ENCODE measurements at places on chromosomes 1 and 21.

- H3K4me3 ChIP-seq: no peak overlapping the region
- H3K36me3 ChIP-seq: no peaks in the 10 kb centered on the region
- peaks cover 12% of the 10 kb centered on the region for H3K27me3 ChIP-seq
- no peaks in the 10 kb centered on the region for H3K4me1 ChIP-seq
- no peak overlapping the region for H3K27ac ChIP-seq
- no peak for DNase-seq
These were observed 204.7 kb upstream of the PROX1 start for GRCh38 chr1:213782941-213783672.

- H3K36me3 ChIP-seq: no peaks in the 10 kb centered on the region
- DNase-seq: no peak
- H3K4me1 ChIP-seq: peaks cover 24% of the 10 kb centered on the region
- peaks cover 19% of the 10 kb centered on the region for H3K27me3 ChIP-seq
- H3K4me3 ChIP-seq: no peak overlapping the region
These were observed 143.3 kb upstream of the JUN start for GRCh38 chr1:58927041-58927721.

- no peak for DNase-seq
- H3K36me3 ChIP-seq: no peaks in the 10 kb centered on the region
- no peak overlapping the region for H3K27ac ChIP-seq
- no peak overlapping the region for H3K4me3 ChIP-seq
- H3K27me3 ChIP-seq: peaks cover 12% of the 10 kb centered on the region
These were observed 44.4 kb upstream of the TTC34 start for GRCh38 chr1:2845869-2846268.

DNA sequence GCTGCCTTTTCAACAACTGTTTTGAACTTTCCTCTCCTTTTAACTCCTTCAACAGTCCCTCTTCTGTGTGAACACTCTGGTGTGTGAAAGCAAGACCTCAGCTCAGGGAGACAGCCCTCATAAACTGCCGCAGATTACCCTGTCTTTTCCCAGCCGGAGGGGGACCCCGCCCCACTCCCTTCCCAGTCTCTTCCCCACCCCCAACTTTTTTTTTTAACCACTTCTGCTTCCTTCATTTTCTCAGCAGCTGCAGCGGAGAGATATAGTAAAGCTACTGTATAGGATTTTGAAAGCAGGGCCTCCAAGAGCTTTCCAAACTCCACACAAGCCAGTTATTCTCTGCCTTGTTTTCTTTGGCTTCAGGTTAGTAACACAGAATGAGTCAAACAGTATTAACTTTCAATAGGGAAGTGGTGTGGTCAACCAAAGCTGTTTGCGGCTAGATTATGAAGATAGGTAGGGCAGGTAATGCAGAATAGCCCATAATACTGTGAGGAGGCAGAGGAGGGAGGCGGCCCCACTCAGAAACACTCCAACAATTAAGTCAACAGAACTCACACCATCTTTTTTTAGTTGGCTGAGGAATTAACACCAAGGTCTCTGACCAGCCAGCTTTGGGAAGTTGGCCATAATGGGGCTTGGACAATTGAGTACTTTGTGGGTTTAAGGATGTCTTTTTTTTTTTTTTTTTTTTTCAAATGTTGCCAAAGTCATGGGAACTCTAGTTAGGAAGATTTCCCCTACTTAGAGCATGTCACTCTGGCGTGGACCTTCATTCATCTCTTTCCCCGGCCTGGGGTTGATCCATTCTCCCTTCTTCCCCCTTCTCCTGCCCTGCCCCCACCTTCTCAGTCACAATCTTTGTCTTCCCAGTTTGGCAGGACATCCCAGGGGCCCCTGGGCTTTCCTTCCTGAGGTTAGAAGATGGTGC, 177.0 kb downstream of the CLIC6 start:
- peaks cover 57% of the 10 kb centered on the region for H3K4me1 ChIP-seq
- peaks cover 17% of the 10 kb centered on the region for H3K36me3 ChIP-seq
- no peaks in the 10 kb centered on the region for H3K27me3 ChIP-seq

DNA sequence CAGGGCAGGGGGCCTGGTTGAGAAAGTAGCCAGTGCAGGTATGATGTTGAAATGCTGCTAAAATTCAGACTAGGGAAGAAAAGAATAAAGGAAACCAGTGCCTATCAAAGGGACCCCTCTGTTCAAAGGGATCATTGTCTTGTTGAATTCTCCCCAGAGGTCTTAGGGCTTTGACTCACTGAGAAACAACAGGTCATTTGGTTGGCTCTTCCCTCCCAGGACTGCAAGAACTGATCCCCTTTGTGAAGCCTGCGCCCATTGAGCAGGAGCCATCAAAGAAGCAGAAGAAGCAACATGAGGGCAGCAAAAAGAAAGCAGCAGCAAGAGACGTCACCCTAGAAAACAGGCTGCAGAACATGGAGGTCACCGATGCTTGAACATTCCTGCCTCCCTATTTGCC, 11.8 kb upstream of the CELSR2 start:
- H3K27ac ChIP-seq: no peak overlapping the region
- H3K27me3 ChIP-seq: no peaks in the 10 kb centered on the region
- H3K4me3 ChIP-seq: no peak overlapping the region
- H3K4me1 ChIP-seq: peaks cover 18% of the 10 kb centered on the region
- peaks cover 36% of the 10 kb centered on the region for H3K36me3 ChIP-seq

DNA sequence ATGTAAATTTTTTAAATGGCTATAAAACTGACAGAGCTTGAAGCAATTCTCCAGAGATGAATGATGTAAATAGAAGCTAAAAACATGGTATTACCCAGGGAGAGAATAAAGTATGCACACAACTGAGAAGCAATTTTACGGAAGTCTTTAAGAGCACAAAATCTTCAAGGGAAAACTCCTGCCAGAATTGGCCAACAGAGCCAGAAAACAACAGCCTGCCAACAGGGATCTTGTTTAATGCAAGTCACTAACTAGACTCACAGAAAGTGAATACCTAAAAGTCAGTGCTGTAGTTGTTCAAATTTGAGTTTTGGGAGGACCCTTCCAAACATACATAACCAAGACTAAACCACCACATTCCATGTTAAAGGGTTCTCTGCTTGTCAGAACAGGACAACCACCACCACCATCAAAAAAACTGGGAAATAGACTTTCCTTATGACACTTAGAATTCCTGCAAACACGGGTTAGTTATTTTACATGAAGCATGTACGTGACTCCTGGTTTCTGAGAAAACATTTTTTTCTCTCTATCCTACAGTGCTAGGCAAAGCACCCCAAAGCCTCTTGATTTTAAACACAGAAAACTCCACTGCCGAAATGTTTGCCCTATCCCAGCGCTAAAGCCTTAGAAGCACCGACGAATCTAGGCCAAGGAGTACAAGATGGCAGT, 1.6 kb downstream of the EPS15 start:
- H3K27ac ChIP-seq: peak overlapping the region; percentile 86
- peak overlapping the region; percentile 82 for H3K4me3 ChIP-seq
- H3K36me3 ChIP-seq: no peaks in the 10 kb centered on the region
- no peaks in the 10 kb centered on the region for H3K27me3 ChIP-seq
